ENCODE measurements at places on chromosomes 6 and 20. TPM values are rescaled to one million over a fixed set of nuclear protein-coding genes. Genes with fewer than 3 reads are reported as not detected.

Gene CCND3
- total RNA-seq, result 43.3 TPM

Gene DCDC2
- total RNA-seq, result 0.51 TPM

Gene JPH2
- total RNA-seq, result 2.1 TPM

Gene DST
- 77.6 TPM for total RNA-seq

Gene ROS1
- 0.71 TPM for total RNA-seq

Gene NNAT
- total RNA-seq, result not detected

Gene RNF217
- 13.6 TPM for total RNA-seq

Gene CNKSR3
- 14.9 TPM for total RNA-seq

Gene STXBP5
- 22.7 TPM for total RNA-seq

Gene PRL
- not detected for total RNA-seq

Gene ARMH2
- not detected for total RNA-seq

Gene HLA-DQA1
- total RNA-seq, result 0.40 TPM

Gene PTP4A1
- 5.3 TPM for total RNA-seq

Gene ELOVL4
- total RNA-seq, result 2.5 TPM

All from Daoy (cell line).